ENCODE measurements at places on chromosomes 12 and 14.

DNA sequence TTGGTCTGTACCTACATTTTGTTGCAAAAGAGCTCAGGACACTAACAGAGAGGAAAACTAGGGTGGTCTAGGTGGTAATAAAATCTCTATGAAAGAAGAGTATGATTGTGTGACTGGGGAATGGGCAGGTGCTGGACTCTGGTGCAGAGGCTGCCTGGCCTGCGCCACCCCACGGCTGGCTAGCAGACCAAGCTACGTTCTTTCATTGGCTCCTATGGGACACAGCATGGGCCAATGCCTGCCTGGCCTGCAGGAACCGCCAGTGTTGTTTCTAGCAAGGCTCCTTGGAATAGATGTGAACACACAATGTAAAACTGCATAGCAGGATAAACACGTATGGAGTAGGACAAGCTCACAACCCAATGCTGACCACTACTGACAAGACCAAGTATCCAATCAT lies 51.7 kb upstream of the CORO1C start:
- DNase-seq, result no peak

DNA sequence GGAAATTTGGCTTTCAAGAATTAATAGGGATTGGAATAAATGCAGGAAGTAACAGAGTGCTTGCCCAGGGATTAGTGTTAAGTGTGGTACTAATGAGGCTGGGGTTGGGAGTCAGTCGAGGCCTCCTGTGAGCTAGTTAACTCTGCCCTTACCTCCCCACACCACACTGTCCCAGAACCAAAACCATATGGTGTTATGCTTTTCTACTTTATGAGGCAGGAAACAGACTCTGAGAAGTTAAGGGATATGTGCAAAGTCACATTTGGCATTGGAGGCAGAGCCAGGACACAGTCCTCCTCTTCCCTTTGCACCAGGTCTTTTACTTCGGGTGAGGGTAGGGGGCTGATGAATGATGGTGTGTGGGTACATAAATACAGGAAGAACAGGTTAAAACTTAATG lies 41.9 kb downstream of the PELI2 start:
- DNase-seq, result no peak

DNA sequence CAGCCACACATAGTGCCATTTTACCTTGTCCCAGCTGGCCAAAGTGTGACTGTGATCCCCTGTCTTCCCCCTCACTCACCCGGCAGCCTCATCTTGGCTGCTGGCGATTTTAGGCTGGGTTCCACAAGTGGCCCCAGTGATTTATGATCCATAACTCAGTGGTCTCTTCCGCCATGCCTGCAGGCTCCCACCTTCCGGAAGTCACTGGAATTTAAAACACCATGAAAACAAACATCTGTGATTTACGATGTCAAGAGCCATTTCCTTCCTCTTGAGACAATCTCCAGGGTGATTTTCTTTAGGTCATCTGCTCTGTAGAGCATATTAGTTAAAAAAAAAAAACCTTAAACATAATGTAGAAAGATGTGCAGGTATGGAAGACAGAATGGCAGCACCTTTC lies 282.3 kb downstream of the CACNA1C start:
- no peak for DNase-seq

DNA sequence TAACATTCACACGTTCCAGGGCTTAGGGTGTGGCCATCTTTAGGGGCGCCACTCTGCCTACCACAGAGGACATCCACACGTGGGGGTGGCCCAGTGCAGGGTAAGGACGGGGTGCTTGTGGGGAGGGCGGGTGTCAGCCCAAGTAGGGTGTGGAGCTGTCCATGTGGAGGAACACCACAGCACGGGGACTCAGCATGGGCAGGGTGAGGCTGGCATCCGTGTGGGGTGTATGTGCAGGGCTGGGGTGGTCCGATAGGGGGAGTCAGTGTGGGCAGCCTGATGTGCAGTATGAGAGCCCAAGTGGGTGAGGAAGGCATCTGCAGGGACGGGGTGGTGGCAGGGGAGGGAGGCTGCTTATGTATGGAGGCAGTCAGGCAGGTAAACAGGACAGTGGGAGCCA lies 17.7 kb downstream of the PSMC1 start:
- no peak for DNase-seq

DNA sequence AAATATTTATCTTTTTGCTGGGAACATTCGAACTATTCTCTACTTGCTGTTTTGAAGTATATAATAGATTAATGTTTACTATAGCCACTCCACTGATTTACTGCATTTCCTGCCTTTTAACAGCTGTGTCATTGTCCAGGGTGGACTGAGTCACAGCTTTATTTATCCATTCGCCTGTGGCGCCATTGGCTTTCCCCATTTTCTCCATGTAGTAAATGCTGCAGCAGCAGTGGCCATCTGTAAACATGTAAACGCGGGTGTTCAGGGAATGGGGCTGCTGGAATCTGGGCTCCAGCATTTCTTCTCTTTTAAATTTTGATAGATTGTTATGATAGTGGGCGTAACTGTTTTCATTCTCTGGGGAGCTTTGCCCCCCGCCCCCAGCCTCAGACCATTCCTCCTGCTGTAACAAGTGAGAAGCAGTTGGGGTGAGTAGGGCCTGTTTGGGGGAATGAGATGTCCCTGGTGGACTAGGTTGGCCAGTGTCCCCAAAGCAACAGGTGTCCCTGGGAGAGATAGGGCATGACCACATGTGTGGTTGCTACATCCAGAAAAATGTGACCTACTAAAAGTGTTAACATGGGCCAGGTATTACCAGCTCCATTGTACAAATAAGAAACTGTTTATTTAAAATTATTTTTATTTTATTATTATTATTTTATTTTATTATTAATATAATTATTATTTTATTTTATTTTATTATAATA lies 32.9 kb downstream of the RIN3 start:
- DNase-seq, result no peak

DNA sequence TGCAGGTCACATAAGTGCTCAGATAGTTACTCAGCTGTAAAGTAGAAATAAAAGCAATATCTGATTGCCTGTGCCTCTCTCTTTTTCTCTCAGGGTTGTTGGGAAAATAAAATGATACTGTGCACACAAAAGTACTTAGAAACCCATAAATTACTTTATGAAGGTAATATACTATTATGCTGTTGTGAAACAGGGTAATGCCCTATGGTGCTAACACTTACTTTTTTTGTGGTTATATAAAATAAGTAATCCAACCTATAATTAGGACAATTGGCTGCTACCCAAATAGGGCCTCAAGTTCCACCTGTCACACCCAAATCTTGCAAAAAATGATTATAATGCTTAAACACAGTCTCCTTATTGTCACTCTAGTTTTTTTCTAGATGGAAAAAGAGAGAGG lies 50.6 kb downstream of the DAAM1 start:
- peak; percentile 96 for DNase-seq

- DNase-seq, result no peak
Observed at GRCh38 chr12:111792155-111792855, 25.6 kb downstream of the ALDH2 start.

Data from NCI-H1105 treated with DMSO at 0.1 percent for 48 hours (cell line).